ENCODE measurements at places on chromosomes 2 and 18.

DNA sequence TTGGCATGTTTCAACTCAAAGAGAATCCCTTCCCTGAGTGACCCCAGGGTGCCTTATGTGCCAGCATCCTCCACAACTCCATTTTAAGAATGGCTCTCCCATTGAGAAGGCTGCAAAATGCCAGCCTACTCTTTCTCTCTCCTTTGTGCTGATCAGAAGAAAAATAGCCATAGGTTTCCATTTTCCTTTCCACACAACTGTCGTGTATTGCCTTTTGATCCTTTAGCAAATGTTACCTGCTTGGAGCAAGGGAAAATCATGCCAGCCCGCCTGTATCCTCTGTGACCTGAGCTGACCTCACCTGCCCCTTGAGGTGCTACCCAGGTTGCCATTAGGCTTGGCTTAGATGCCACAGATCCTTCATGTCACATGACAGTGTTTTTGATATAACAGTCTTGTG is 38.8 kb downstream of the DPYSL5 start:
- no peak for DNase-seq

DNA sequence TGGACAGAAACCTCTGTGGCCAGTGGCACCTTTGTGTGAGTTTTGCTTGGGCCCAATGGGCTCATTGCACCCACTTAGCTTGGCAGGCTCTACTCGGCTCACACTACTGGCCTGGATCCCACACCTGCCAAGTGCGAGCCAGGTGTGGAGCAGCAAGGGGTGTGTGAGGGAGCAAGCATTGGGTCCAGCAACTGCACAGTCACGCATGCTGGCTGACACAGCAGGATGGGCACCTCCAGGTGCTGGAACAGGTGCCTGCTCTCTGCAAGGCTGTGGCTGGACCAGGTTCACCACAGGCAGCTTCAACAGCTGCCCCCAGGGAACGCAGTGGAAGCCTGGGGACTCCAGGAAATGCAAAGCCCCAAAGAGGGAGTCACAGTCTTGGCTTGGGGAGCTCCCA is 94.2 kb downstream of the DOK6 start:
- no peak for DNase-seq

GRCh38 chr2:241121008-241121407 is 18.9 kb upstream of the MTERF4 start:
- DNase-seq = no peak

GRCh38 chr2:198077477-198077876 is 273.1 kb downstream of the PLCL1 start:
- DNase-seq = no peak

DNA sequence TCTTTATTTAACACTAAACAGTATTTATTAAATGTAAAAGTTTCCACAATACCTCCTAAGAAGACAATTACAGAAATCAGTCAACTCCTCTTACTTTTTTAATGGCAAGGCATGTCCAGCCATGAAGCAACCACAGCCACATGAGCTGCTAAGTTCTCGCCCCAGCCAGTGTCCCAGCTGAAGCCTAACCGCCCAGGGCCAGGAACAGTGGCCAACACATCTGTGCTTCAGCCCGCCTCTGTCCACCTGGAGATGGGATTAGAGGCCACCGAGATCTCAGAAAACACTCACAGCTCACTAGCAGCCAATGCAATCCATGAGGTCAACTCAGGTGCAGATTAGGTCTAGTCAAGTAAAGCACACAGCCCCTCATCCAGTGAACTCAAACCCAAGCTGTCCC is 40.2 kb downstream of the PID1 start:
- DNase-seq = no peak

DNA sequence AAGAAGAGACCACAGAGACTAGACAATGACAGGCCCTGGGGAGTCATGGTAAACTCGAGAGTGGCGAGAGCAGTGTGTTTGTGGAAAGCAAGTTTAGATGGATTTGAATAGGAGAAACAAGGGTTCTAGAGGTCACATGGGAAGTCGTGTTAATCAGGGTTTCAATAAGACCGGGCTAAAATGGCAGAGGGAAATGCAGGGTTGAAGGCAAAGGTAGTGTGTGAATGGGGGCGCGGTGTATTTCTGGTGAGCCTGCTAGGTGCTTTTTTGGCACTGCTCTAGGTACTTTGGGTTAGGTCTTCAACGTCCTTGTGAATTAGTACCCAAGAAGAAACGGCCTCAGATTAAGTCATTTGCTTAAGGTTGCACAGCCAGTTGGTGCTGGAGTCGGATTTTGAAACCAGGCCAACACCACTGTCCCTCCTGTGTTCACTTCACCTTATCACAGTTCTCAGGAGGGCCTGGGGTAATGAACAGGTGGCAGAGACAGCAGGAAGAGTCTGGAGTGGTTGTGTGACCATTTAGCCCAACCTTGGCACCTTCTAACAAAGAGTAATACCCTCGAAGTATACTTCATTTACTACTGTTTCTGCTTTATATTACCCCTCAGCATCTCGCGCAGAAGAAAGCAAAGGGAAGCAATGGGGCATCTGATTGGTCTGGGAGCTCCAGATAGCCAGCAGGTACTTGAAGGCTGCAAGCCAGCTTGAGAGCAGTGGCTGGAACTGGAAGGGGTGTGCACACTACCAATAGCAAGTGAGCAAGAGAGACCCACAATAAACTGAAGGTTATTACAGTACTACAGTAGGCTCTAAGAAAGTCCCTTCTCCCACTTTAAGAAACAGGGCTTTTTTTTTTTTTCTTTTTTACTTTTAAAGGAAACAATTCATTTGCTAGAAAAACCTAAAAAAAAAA is 33.4 kb upstream of the GAREM2 start:
- no peak for DNase-seq

DNA sequence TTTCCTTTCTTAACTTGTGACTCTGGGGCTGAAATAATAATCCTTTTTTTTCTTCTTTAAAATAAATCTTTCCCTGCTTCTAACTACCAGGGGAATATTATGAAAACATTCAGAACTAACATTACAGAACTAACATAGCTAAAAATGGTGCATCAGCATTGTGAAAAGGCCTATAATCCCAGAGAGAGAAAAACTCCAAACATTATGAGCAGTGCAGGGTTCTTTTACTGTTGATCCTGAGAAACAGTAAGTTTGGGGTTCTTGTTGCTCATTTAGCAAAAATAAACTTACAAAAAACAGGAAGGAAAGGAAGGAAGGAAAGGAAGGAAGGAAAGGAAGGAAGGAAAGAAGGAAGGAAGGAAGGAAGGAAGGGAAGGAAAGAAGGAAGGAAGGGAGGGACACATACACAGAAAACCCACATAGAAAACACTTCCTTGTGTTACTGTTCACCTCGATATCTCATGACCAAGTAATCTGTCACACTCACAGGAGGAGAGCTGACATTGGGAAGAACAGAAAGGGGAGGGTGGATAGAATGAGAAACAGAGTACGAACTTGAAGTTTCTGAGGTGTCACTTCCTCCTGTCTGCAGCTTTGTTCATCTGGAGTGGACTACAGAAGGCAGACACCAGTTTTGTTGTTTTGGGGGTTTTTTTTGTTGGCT is 18.4 kb upstream of the PIK3C3 start:
- no peak for DNase-seq

- DNase-seq = no peak
Observed at GRCh38 chr18:62953663-62954062, 238.3 kb downstream of the PHLPP1 start.

- no peak for DNase-seq
Observed at GRCh38 chr18:62027914-62028520, 135.2 kb upstream of the RNF152 start.

- DNase-seq = no peak
Observed at GRCh38 chr2:44566059-44566458, 204.3 kb downstream of the CAMKMT start.

DNA sequence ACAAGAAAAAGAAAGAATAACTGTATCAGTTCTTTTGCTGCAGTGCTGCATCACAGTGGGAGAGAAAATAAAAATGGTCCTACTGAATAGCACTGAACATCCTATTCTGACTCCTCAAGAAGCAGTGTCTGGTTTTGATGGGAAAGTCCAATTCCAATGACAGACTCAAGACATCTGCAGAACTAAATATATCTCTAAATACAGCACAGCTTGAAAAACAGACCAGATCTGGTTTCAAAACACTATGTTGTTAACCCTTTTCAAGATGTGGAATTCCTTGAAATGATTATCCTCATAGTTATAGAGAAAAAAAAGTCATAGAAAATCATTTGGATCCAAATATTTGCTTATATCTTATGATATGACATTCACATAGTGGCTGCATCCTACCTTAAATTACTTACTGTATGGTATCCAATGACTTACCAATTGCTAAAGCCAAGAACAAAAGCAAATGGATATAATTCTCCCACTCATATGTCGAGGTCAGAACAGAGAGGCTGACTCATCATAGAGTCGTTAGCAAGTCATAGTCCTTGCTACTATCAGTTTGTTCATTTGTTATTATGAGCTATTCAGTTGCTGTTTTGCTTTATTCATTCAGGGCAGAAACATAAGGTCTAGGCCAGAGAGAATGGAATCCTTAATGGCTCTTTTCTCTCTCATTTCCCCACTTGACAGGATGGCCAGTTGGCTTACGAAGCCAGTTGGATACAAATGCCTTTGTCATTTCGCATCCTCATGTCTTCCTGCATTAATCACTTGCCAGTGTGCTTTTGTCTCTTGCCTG is 62.5 kb upstream of the ACVR2A start:
- peak; percentile 79 for DNase-seq

GRCh38 chr2:55078956-55079355 is 28.7 kb upstream of the RTN4 start:
- DNase-seq = no peak
